ENCODE measurements at places on chromosomes 7 and 10. TPM values are rescaled to one million over a fixed set of nuclear protein-coding genes. Genes with fewer than 3 reads are reported as not detected.

LBX1 gene
- total RNA-seq = not detected

HUS1 gene
- 24.1 TPM for total RNA-seq

IFIT3 gene
- total RNA-seq = 7.2 TPM

FGFBP3 gene
- 0.59 TPM for total RNA-seq

ACTL6B gene
- not detected for total RNA-seq

ABCB1 gene
- total RNA-seq = 0.05 TPM

ANKRD16 gene
- total RNA-seq = 8.0 TPM

ADCYAP1R1 gene
- total RNA-seq = not detected

SLC25A13 gene
- total RNA-seq = 15.9 TPM

GDF10 gene
- not detected for total RNA-seq

PIK3AP1 gene
- 0.89 TPM for total RNA-seq

TUBAL3 gene
- total RNA-seq = not detected

TEX47 gene
- not detected for total RNA-seq

PPP2R2D gene
- 38.2 TPM for total RNA-seq

GATA3 gene
- not detected for total RNA-seq

NXPH1 gene
- total RNA-seq = not detected

CTBP2 gene
- 60.3 TPM for total RNA-seq

KLLN gene
- 0.59 TPM for total RNA-seq

SPOCK2 gene
- 0.23 TPM for total RNA-seq

C7orf57 gene
- total RNA-seq = not detected
